Bronchial epithelial cell (primary cell): ENCODE measurements at places on chromosomes 7 and 10.

- peak; percentile 68 for DNase-seq
Observed at GRCh38 chr7:80719261-80719660, 80.8 kb downstream of the CD36 start.

DNA sequence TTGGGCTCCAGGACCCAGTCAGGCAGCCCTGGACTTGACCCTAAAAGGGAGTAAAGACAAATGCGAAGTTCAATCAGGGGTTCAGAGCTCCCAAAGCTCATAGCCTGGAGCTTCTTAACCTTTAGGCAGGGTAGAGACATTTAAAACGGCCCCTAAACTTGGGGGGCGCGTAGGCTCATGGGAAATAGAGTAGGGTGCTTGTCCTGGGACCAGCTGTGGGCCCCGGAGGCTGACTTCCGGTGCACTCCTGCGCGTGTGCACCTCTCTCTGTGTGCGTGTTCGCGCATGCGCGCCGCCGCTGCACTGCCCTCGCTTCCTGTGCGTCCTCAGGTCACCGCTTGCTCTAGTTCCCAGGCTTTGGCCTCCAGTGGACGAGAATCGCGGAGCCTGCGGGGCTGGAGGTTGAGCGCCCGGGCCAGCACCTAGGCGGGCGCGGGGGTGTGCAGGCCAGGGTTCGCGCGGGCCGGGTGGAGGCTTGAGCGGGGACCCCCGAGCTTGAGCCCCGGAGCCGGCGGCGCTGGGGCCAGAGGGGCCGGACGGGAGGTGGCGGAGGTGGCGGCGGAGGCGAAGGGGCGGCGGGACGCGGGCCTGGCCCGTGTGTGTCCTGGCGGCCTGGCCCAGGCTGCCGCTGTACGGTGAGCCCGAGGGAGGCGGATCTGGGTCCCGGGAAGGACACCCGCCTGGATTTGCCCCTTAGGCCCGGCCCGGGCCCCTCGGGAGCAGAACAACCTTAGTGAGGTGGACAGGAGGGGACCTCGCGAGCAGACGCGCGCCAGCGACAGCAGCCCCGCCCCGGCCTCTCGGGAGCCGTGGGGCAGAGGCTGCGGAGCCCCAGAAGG is at the start of gene RBAK:
Gene RBAK (plus strand): TSS at position 303 of the 839 bp plus-strand sequence. CDS start 2,217 bp downstream, outside the sequence.
- DNase-seq, result peak; percentile 88

GRCh38 chr10:103816431-103816830 is 38.9 kb downstream of the SH3PXD2A start:
- peak; percentile 65 for DNase-seq

DNA sequence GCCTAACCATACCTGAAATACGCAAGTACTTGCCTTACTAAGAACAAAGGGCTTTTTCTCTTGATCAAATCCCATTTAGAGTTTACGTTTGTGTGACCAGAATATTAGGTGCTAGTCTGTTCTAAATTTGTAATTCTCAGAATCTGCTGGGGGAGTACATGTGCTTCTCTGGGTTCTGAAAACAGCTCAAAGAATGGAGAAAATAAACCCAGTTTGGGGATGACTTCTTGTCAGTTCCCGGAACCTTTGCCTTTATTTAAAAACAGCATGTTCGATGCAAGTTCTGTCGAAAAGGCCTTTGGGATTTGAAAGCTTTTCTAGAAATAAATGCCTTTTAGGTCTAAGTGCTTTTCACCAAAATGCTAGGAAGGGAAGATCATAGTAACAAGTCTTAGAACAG is 147.0 kb downstream of the ARID5B start:
- no peak for DNase-seq

- DNase-seq, result peak; percentile 69
Observed at GRCh38 chr7:51067757-51068156, 248.9 kb downstream of the COBL start.

GRCh38 chr10:45386657-45387056 is 12.6 kb downstream of the ALOX5 start:
- peak; percentile 20 for DNase-seq

DNA sequence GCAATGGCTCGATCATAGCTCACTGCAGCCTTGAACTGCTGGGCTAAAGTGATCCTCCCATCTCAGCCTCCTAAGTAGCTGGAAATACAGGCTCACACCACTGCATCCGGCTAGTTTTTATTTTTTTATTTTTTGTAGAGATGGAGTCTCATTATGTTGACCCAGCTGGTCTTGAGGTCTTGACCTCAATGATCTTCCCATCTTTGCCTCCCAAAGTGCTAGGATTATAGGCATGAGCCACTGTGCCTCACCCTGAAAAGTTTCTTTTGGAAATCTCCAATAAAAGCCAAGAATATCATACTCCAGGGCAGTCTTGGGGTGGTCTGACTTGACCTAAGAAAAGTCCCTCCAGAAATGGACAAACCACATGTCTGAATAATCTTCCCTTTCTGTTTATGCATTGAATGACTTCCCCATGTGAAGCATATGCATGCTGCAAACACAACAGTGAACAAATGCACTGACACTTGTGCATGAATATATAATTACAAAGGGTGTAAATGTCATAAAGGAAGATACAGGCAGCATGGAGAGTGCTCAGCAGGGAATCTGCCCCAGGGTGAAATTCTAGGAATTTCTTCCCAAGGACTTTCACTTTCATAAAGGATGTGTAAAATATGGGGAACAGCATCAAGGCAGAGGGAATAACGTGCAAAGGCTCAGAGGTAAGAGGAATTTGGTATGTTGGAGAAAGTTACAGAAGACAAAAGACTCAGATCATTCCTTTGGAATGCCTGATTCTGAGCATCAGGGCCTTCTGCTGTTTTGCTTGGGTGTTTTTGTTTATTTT is 142.4 kb upstream of the LYZL1 start:
- DNase-seq, result no peak

- no peak for DNase-seq
Observed at GRCh38 chr10:92845921-92846320, 2.4 kb upstream of the EXOC6 start.

DNA sequence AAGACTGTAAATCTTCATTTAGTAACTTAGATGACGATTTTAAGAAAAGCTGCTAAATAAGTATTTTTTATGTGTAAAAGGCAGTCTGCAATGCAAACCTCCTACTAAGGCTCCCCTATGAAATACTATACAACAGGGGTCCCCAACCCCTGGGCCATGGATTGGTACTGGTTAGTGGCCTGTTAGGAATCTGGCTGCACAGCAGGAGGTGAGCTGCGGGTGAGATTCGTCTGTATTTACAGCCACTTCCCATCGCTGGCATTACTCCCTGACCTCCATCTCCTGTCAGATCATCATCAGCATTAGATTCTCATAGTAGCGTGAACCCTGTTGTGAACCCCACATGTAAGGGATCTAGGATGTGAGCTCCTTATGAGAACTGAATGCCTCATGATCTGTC is 580.4 kb downstream of the MAGI2 start:
- DNase-seq, result no peak

DNA sequence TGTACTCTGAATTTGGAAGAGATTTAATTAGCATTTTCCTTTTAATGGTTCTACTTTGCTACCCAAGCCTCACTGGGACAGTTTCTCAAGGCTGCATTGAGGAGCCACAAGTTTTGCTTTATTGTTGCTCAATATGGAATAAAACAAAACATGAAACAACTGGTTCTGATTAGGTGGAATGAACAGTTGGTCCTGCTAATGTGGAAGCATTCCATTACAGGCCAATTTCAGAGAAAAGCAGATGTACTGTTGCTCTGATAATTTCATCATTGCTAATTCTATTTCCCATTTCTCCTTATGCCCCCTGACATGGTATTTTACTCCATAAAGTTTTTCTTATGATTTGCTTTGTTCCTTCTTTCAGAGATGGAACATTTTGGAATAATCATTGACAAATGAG is 66.0 kb upstream of the PAPSS2 start:
- no peak for DNase-seq

- DNase-seq, result no peak
Observed at GRCh38 chr7:111140091-111140865, 49.4 kb downstream of the LRRN3 start.

- peak; percentile 67 for DNase-seq
Observed at GRCh38 chr7:112723416-112723815, 66.8 kb downstream of the TMEM168 start.

- DNase-seq, result no peak
Observed at GRCh38 chr10:30743586-30743985, 114.0 kb upstream of the LYZL2 start.
